NCI-H1092 (cell line): ENCODE measurements at places on chromosomes 2 and 18.
A peak's percentile ranks its signal among the peaks of the same experiment; 100 is the strongest.

DNA sequence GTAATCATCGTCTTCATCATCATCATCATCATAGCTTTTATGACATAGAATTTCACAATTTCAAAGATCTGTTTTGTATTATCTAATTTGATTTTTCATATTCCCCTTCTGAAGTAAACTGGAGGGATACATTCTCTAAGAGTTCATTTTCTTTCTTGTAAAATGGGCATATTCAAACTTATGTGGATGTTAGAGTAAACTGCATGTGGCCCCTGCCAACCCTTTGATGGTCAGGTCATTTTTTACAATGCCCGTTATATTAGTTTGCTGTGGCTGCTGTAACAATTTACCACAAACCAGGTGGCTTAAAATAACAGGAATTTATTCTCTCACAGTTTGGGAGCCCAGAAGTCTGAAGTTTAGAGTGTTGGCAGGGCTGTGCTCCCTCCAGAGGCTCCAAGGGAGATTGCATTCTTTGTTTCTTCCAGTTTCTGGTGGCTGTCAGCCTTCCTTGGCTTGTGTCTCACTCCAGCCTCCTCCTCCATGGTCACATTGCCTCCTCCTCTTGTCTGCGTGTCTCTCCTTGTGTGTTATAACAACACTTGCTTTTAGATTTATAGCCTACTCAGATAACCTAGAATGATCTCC lies 127.5 kb upstream of the MMADHC start:
- DNase-seq = no peak

- DNase-seq = no peak
Measured at GRCh38 chr2:176521878-176522670, 252.8 kb downstream of the MTX2 start.

DNA sequence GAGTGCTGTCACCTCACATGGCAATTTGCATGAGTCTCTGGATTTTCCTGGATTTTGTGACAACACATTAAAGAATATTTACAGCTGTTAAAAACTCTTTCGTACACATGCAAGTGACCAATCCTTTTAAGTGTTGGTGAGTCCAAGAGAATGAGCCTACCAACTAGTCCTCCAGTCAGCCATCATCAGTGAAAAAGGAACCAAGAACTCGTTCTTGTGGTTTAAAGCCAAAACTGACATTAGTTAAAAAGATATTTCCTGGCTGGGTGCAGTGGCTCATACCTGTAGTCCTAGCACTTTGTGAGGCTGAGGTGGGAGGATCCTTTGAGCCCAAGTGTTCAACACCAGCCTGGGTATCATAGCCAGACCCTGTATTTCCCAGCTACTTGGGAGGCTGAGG lies 215.4 kb upstream of the ITGA4 start:
- no peak for DNase-seq

DNA sequence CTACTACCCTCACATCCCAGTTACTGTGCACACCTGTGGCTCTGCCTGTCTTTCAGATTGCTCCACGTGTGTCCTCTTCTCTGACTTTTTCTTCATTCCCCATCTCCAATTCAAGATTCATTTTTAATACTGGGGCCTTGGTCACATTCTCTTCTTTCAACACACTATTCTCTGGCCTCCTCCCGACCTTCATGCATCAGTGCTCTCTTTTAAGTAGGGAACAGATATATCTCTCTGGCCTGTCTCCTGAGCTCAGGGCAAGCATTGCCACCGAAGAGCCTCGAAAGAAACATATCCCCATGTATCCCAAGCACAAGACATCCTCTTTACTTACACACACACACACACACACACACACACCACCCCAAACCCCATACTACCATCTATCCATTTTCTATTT lies 21.6 kb upstream of the PAX8 start:
- no peak for DNase-seq

- no peak for DNase-seq
Measured at GRCh38 chr2:11774600-11774999, 28.2 kb downstream of the LPIN1 start.

DNA sequence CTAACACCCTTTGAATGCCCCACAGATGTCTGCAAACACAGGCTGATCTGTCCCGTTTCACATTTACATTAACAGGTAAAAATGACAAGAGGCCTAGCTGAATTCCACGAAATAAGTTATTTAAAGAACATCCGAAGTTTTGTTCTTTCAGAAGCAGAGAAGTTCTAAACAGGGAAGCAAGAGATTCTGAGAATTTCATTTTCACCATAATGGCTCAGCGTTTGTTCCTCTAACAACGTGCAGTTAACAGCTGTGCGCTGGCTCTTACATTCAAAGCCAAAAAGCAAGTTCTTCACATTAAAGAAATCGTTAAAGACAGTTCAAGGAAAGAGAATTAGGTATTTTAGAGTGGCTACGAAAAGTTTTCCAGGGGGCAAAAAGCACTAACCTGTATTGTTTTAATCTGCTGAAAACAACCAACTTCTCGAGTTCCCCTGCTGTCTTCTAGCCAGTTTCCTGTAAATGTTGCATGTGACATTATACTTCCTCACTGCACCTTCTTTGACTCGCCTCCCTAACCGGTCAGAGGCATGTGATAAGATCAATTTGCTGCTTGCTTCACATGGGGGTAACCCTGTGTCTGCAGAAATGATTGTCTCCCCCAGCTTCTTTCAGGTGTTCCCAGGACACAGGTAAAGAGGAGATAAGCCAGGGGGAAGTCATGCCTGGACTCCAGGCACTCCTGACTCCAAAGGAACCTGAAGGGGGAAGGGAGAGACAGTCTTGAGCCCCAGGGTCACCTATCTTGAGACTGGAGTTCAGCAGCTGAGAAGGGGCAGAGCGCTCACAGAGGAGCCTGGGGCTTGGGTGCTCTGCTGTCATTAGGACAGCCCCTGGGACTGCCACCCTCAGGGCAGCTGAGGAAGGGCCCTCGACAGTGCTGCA lies 36.8 kb upstream of the WIPF1 start:
- DNase-seq = no peak

DNA sequence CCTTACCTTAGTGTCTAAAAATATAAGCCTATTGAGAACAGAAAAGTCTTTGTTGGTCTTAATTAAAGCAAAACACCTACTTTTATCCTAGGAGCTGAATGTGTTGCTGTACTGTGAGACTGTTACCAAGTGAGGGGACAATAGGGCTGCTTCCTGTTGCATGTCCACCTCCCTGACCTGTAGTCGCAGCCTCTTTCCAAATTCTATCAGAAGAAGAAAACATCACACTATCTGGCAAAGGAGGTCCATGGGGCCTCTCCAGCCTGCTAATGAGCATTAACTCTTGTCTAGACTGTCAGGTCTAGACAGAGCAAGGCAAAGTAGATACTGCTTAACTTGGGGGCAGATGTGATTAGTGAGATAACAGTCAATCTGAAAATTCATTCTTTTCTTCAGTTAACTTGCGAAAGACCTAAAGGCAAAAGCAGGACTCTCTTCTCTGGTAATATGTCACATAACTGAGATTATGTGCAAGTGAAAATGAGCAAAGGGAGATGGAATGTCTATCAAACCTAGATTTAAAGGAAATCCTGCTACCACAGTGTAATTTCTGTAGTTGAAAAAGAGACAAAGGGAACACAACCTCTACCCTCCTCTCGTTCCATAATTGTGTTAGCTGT lies 66.9 kb downstream of the CDH20 start:
- DNase-seq = no peak

DNA sequence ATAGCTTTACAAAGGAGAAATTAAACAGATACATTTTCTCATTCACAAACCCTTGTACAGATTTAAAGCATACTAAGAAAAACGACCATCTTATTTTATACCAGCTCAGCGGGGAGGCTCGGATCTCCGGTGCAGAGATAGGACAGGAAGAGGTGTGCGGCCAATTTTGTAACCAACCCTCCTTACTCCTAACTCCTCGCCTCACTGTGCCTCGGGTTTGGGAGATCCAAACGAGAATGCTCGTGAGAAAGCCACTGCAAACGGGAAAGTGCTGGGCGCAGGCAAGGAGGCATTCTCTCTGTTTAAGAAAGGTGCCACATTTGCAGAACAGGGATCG lies 1.2 kb downstream of the KDSR start:
- DNase-seq = no peak

DNA sequence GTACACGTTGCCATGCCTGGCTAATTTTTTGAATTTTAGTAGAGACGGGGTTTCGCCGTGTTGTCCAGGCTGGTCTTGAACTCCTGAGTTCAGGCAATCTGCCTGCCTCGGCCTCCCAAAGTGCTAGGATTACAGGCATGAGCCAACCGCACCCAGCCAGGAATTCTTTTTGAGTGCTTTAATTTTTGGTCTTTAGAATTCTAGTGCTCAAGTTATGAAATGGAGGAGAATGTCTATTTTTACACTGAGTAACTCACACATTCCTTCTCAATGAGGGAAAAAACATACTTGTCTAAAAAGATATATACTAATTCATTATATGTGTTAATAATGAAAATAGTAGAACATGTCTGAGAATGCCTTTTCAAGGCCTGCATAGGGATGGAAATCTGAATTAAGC lies 8.5 kb downstream of the ZNF396 start:
- DNase-seq = no peak

DNA sequence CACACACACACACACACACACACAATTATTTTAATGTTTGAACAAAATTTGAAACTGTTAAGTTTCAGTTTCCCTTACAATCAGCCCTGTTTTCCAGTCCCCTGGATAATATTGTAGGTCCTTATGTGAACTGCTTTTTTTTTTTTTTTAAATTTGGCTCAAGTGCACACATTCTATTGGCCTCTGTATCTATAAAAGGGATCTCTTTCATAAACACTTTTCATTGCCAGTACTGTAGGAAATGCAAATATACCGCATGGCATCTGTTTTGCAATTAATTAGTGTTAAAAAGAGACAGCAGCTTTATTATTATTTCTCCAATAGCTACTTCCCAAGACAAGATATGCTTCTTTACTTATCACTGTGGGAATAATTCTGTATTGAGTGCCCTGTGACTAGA lies 738.7 kb downstream of the EPHA4 start:
- no peak for DNase-seq

DNA sequence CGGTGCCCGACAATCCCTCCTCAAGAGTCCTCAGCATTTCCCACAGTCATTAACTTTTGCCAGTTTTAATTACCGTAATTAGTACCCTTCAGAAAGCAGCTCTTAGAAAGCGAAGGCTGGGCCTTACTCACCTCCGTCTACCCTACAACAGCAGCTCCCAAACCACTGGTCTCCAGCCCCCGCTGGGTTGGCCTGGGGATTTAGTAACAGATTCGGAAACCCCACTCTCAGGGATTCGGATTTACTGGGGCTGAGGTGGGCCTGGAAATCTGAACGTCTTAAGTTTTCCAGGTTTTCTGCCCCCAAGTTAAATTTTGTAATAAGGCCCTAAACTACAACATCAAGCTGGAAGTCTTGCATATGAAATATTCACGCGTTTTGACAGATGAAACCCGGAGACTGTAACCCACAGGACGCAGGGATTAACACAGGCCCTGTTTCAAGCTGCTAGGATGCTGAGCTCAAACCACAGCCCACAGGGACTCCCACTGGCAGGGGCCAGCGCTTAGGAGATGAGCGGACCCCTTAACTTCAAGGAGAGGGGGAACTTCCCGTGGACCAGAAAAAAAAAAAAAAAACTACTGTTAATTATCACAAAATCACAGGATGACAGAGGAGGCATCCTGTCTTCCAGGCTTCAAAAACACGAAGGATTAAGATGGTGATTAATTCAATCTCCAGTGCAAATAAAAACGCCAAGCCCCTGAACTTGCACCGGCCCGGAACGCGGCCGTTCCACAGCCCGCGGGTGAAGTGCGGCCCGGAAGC lies 985 bp downstream of the ILKAP start:
- no peak for DNase-seq

DNA sequence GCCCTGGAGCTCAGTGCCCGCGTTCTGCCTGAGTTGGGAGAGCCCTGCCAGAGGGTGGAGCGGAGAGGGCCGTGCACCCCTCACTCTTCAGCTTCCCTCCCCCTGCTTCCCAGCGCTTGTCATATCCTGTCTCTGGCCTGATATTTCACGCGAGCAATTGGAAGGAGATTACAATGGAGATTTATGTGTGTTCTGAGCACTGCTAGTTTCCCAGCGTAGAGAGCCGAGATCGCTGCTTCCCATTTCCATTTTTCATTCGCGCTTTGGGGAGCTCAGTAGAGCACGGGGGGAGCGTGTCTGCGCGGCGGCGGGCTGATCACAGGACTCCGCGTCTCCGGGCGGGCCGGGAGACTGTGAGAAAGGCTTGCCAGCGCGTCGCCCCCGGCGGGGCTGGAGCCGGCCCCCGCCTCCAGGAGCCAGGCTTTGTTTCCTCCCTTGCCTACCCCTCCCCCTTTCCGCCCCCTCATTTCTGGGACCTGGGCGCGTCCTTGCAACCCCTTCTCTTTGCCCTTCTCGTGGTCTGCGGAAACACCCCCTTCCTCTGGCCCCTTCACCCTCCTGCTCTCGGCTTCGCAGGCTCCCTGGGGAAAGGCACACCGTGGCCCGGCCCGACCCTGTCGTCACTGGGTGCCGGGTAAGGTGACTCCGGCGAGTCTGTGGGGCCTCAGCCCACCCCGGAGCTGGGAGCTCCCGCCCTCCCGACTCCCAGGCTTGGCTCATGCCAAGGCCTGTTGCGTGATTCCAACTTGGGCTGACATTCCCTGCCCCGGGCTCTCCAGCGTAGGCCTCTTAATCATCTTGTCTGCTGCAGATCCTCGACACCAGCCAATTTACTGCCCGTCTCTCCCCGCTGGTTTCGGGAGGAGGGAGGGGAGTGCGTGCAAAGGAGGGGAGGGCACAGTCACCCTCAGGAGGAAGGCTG lies 5.8 kb downstream of the DLX2 start:
- peak; percentile 40 for DNase-seq

DNA sequence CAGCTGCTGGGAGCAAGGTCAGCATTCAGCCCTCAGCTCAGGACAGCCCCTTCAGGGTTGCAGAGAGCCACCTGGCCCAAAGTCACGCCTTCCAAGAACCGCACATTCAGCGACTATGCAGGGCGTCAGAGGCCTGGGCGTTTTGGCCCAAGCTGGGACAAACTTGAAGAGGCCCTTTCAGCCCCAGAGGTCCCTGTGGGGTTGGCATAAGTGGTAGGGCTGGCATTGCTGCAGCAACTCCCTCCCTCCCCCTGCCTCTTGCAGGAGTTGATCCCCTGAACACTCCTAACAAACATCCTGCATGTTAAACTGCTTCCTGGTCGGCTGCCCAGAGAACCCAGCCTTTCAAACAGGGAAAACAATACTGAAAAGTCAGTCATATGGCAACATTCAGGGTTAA lies 192.9 kb upstream of the SMAD2 start:
- DNase-seq = no peak

DNA sequence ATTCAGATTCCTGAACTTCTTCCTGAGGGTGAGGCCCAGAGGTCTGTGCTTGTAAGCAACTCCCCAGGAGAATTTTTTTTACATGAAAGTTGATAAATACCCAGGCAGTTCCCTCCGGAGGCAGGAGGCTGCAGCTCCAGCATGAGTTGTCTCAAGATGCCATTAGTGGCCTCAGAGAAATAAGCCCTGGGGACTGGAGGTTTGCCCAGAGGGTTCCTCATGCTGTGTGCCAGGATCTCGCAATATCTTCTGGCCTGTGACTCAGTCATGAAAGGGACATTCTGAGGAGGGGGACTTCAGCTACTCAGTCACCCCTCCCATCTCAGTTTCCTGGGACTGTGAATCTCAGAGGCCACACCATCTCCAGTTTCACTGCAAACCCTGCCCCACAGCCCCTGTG lies 49.9 kb downstream of the LYPD1 start:
- no peak for DNase-seq
